K562 (cell line): ENCODE measurements at places on chromosomes 13 and 19.

DNA sequence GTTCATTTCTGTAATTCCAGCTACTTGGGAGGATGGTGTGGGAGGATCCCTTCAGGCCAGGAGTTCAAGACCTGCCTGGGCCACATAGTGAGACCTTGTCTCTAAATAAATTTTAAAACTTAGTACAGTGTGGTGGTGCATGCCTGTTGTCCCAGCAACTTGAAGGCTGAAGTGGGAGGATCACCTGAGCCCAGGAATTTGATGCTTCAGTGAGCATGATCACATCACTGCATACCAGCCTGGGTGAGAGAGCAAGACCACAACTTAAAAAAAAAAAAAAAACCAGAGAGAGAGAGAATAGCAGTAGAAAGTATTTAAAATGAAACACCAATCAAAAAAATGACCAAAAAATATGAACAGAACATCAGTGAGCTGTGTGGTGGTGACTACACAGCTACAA, 7.1 kb upstream of the ZNF823 start:
- DNase-seq: no peak

DNA sequence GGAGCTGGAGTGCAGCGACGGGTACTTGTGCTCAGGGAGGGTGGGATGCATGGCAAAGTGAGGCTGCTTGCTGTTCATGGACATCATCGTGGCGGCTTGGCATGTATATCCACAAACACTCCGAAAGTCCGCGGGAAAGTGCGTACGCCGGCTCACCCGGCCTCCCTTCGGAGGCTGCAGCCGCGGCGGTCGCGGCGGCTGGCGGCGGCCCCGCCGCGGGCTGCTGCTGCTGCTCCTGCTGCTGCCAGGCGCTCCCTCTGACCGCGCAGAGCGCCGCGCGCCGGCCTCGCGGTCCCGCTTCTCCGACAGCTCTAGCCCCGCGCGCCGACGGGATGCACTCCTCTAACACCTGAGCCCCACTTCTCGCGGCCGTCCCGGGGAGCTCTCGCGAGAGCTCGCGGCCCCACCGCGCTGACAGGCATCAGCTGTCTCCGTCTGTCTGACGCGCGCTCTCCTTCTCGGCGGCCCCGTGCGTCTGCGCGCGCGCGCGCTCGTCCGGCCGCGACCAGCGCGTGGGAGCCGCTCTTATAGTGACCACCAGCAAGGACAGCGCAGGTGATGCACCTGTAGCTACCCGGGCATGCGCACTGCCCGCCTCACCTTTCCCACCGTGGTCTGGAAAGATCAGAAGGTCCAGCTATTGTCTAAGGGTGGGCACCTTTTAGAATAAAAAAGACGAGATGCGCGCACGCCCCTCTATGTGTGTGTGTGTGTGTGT, at the start of gene POU4F1:
TSS of gene POU4F1 (minus strand) at position 313 of the 718 bp plus-strand sequence. CDS start at position 87, 226 bp downstream.
- DNase-seq: peak; percentile 92

- peak; percentile 97 for DNase-seq
These were observed 3.7 kb downstream of the HRC start for GRCh38 chr19:49151267-49152118.

DNA sequence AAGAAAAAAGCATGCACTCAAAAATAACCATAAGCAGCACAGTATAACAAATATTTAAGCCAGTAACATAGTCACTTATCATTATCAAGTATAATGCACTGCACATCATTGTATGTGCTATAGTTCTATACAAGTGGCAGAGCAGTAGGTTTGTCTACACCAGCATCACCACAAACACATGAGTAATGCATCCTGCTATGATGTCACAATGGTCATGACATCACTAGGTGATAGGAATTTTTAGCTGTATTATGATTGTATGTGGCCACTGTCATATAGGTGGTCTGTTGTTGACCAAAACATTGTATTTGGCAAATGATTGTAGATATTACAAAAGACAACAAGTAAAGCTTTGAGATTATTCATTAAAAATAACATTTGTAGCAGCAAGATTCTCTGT, 860.7 kb upstream of the GPC6 start:
- DNase-seq: no peak

DNA sequence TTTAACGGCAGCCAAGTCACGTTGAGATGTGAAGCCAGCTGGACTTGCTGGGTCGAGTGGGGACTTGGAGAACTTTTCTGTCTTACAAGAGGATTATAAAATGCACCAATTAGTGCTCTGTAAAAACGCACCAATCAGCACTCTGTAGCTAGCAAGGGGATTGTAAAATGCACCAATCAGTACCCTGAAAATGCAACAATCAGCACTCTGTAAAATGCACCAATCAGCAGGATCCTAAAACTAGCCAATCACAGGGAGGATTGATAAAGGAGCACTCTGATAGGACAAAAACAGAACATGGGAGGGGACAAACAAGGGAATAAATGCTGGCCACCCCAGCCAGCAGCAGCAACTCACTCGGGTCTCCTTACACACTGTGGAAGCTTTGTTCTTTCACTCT, 337.6 kb upstream of the SLITRK5 start:
- DNase-seq: no peak

GRCh38 chr19:17095141-17095919, 19.8 kb downstream of the MYO9B start:
- DNase-seq: no peak

DNA sequence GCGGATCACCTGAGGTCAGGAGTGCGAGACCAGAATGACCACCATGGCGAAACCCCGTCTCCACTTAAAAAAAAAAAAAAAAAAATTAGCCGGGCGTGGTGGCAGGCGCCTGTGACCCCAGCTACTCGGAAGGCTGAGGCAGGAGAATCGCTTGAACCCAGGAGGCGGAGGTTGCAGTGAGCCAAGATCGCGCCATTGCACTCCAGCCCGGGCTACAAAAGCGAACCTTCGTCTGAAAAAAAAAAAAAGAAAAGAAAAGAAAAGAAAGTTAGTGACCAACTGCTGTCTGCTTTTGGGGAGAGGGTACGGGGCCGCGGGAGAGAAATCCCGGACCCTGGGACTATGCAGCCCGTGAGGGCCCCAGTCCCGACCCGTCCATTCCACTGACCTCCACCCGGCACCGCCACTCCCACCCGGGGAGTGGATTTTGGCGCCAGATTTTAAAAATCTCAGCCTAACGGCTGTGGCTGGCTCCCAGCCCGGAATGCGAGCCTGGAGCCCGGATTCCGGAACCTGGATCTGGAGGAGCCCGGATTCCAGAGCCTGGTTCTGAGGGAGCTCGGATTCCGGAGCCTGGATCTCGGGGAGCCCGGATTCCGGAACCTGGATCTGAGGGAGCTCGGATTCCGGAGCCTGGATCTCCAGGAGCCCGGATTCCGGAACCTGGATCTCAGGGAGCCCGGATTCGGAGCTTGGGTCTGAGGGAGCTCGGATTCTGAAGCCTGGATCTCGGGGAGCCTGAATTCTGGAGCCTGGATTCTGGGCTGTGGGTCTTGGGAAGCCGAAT, 6.1 kb upstream of the LMNB2 start:
- no peak for DNase-seq

- DNase-seq: no peak
These were observed 23.5 kb downstream of the ACTL9 start for GRCh38 chr19:8675066-8675465.

DNA sequence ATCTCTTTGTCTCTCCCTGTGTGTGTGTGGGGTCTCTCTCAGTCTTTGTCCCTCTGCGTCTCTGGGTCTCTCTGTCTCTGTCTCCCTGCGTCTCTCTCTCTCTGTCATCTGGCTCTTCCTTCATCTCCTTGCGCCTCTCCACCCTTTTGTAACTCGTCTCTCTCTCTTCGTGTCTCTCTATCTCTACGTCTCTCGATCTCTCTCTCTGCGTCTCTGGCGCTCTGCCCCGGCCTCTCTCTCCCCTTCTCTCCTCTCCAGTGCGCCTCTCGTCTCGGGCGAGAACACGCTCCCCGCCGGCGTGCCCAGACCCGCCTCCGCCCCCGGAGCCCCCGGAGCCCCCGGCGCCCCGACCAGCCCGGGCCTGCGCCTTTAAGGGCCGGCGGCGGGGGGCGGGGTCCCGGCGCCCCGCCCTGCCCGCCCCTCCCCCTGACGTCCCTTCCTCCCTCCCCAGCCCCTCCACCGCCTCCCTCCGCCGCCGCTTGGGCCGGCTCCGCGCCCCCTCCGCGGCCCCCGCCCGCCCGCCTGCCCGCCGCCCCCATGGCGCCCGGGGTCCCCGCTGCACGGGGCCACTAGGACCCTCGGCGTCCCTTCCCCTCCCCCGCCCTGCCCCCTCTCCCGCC, at the start of gene MARK4:
TSS of gene MARK4 (plus strand) at position 440 of the 620 bp plus-strand sequence. CDS start 318 bp downstream, outside the sequence.
- DNase-seq: peak; percentile 74

- DNase-seq: no peak
These were observed 16.8 kb upstream of the TM9SF2 start for GRCh38 chr13:99484473-99484872.

- DNase-seq: no peak
These were observed 11.9 kb upstream of the SPATA13 start for GRCh38 chr13:24148414-24149235.

DNA sequence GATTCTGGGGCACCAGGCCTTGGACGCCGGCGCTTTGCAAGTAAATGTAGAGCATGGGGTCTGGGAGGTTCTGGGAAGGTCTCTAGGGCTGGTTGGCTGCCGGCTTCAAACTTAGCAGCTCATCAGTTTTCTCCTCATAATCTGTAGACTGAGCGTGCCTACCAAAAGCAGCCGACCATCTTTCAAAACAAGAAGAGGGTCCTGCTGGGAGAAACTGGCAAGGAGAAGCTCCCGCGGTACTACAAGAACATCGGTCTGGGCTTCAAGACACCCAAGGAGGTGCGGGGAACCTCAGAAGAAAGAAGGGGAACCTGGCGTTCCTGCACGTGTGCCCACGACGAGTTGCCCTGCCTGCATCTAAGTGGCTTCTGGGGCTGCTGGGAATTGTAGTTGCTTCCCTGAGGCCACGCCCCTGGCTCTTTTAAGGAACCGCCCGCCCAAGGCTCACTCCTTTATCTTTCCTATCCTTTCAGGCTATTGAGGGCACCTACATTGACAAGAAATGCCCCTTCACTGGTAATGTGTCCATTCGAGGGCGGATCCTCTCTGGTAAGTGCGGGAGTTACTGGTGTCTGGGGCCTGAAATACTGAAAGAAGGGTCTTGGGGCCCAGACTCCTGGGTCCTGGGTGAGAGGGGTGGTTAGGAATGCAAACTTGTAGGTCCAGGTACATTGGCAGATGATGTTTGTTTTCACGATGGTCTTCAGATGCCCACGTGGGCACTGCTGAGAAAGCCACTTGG, 984 bp downstream of the RPS11 start:
- peak; percentile 47 for DNase-seq

GRCh38 chr13:47638627-47639026, 362.4 kb downstream of the SUCLA2 start:
- DNase-seq: no peak

GRCh38 chr13:43797869-43798268, 11.1 kb upstream of the ENOX1 start:
- no peak for DNase-seq
